Right ventricle myocardium superior (tissue), 1 donor: ENCODE measurements at places on chromosomes 3 and 15.
A peak's percentile ranks its signal among the peaks of the same experiment; 100 is the strongest.

DNA sequence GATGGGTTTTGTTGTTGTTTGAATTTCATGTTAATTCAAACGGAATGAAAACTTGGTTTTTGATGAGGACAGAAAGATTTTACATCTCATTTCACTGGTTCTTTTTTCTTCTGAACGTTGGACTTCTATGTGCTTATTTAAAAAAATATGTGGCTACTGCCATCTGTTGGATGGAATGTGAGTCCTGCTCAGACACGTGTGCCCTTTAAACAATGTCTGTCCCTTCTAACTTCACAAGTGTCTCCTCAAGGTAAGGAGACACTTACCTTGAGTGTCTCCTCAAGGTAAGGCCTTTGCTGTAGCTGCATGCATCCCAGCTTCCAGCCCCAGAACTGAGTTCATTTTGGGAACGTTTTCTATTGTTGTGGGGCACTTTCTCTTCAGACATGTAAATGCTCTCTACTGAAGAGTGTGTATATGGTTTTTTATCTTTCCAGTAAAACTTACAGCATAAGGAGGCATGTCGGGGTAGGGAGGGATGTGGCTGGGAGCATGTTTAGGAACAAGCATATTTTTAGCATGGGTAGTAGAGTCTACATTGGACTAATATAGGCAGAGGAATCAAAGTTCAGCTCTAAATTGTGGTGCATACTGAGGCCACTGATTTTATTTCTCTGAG lies 63.1 kb upstream of the UBE3A start:
- DNase-seq, result no peak

- DNase-seq, result no peak
These were observed 63.9 kb upstream of the TP63 start for GRCh38 chr3:189567322-189567721.

DNA sequence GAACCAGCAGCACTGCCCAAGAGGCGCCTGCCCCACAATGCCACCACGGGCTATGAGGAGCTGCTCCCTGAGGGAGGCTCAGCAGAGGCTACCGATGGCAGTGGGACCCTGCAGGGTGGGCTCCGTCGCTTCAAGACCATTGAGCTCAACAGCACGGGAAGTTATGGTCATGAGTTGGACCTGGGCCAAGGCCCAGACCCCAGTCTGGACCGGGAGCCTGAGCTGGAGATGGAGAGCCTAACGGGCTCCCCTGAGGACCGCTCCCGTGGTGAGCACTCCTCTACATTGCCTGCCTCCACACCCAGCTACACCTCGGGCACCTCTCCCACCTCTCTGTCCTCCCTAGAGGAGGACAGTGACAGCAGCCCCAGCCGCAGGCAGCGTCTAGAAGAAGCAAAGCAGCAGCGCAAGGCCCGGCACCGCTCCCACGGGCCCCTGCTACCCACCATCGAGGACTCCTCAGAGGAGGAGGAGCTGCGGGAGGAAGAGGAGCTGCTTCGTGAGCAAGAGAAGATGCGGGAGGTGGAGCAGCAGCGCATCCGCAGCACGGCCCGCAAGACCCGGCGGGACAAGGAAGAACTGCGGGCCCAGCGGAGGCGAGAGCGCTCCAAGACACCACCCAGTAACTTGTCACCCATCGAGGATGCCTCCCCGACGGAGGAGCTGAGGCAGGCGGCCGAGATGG lies 21.8 kb upstream of the APEH start:
- peak; percentile 17 for DNase-seq

DNA sequence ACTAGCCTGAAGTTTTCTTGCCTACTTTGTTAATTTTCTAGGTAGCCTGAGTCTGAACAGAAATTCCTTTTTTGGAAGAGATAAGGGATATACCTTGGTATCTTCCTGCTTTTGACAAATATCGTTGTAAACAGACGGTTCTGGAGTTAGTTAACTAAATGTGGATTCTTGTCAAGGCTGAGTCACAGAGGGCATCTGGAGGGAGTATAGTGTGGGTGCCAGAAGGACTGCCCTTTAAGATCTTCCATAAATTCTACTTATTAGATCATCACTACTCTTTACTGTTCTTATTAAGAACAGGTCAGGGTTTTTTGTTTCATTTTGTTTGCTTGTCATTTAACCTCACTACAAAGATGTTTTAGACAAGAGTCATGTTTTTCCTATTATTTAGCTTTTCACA lies 125.3 kb upstream of the SKOR1 start:
- no peak for DNase-seq

DNA sequence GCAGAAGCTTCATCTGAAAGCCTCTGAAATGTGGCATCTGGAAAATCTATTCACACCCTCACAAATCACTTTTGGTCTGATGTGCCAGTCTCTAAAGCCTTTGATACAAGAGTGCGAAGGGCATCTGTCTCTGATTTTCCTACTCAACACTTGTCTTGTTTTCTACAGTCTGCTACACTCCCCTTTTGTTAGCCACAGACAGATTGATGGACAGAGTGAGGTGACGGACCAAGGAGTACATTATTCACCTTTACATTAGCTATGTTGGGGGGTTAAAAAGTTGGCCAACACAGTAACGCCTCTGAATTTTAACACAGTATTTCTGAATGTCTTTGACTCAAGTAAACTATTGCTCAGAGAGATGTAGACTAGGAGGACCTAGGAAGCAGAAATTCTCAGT lies 63.1 kb downstream of the TNIK start:
- DNase-seq, result no peak

GRCh38 chr3:56076746-56077145 lies 391.5 kb downstream of the ERC2 start:
- no peak for DNase-seq

DNA sequence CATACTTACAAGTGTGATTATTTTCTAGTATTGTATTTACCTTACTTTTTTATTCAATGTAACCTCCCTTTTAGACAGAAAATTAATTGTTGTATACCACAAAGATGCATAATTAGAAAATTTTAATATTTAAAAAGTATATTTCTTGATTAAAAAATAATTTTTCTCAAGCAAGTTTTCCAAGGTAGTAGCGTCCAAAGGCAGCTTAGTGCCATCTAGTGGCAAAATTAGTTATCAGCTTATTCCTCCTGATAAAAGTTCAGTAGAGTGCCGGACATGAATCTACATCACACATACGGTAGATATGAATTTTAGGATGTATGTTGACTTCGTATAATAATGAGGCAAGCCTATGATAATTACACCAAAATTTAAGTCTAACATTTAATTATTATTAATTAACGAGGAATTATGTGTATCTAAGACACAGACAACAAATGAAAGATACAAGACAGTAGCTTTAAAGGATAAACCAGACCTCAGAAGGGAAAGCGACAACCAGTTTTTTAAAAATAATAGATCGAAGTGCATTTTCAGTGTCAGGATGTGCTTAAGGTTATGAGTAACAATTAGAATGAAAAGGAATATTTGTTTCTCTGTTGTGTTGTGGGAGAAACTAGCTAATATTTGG lies 405.9 kb downstream of the ROBO1 start:
- DNase-seq, result no peak

DNA sequence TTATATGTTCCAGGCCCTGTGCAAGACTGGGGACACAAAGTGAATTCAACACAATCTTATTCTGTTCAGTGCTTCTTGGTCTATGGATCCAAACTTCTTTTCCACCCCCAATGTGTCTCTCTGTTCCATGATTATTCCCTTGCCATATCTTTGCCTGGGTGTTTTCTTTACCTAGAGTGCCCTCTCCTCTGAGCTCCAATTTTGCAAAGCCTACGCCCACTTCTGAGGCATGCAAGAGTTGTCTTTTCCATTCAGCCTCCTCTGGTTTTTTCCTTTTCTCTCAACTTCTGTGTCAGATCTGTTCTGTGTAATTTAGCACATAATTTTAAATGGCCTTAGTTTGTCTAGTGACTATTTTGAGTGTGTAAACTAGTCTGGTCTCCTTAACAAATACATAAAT lies 72.8 kb upstream of the PLCL2 start:
- no peak for DNase-seq

DNA sequence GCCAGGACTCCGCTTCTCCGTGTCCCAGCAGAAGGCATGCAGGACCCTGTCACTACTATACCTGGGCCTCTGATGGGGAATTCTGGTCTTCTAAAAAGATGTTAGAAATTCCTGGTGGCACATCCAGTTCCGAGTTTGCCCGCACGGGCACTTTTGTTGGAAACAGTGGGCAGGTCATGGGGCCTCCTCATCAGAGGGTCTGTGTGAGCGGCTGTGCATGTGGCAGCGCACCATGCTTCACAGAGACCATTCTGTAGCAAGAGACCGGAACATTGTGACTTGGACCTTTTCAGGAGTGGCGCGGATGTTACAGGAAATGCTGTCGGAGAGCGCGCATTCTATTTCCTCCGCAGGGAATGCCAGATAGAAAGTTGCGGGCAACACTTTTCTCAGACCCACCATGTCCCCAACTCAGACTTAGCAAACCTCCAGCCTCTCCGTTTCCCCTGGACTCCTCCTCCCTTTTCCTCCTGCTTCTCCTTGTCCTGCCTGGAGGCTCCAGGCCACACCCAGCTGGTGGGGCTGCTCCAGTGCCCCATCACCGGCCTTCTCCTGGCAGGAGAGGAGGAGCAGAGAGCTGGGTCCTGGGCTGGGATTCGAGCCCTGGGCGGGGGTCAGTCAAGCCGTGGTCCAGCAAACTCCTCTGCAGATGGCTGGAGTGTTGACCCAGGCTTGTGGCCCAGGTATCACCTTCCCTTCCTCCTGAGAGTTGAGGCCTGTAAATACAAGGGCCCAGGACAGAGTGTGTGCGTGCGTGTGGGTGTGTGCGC lies 46.6 kb downstream of the KLF13 start:
- DNase-seq, result no peak

GRCh38 chr3:20516311-20516710 lies 330.3 kb upstream of the SGO1 start:
- no peak for DNase-seq

GRCh38 chr3:32815841-32816438 lies 1.9 kb upstream of the TRIM71 start:
- no peak for DNase-seq

DNA sequence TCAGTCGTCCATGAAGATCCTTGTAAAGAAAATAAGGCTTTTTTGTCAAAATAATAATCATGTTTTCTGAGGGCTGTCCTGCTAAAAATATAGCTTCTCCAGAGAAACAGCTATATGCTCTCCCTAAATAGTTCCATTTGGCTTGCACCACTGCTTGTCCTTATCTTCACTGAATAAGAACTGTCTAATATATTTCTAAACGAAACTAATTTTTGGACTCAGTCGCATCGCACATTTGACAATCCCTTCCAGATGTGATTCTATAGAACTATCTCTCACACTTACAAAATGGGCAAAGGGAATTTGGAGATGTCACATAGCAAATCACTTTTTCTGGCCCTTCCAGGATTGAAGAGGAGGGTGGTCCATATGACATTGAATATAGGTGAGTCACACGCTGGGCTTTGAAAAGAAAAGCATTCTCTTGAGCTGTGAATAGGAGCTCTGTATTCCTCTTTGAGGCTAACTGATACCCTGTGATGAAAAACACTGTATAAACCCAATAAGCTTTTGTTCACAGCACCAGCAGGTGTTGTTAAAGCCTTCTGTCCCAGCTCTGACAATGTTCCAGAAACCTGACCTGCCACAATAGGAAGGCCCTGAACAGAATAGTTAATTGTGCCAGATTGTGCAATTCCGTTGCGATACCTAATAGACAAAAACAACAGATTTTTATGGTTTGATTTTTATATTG lies 1144.2 kb downstream of the ROBO2 start:
- no peak for DNase-seq

DNA sequence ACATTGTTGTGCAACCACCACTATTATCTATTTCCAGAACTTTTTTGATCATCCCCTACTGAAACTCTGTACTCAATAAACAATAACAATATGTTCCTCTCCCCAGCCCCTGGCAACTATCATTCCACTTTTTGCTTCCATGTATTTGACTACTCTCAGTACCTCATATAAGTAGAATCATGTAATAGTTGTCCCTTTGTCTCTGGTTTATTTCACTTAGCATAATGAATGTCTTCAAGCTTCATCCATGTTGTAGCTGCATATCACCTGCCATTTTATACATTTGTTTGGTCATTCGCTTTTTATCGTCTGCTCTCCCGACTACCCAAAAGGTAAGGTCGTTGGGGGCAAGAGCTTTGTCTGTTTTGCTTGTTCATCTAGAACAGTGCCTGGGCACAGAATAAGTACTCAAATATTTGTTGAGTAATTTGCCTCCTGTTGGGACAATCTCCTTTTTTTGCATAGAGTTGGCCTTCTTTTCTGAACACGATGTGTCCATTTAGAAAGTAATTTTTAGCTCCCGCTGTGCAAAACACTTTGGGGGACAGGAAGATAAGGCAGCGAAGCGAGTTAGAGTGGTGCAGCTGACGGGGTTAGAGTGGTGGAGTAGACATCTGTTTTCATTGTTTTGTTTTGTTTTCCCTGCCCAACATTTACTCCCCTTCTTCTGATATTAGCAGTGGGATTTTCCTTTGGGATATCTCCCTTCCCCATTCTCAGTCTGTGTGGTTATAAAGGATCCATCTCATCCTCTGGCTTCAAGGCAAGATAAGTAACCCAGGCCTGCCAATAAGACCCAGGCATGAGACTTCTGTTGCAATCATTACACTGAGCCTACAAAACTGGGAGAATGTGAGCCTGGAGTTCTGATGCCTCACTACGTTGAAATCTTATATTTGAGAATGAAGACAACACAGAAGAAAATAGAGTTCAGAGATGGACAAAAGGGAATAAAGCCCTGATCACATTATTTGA lies 83.4 kb upstream of the RNU6-1 start:
- DNase-seq, result no peak

- peak; percentile 83 for DNase-seq
These were observed 24.8 kb downstream of the EFCC1 start for GRCh38 chr3:129025691-129026435.

- DNase-seq, result no peak
These were observed 15.5 kb downstream of the PLA1A start for GRCh38 chr3:119613201-119613600.

- no peak for DNase-seq
These were observed 116.2 kb upstream of the PLAAT1 start for GRCh38 chr3:193124861-193125260.

GRCh38 chr3:19775765-19776164 lies 158.3 kb downstream of the EFHB start:
- no peak for DNase-seq

DNA sequence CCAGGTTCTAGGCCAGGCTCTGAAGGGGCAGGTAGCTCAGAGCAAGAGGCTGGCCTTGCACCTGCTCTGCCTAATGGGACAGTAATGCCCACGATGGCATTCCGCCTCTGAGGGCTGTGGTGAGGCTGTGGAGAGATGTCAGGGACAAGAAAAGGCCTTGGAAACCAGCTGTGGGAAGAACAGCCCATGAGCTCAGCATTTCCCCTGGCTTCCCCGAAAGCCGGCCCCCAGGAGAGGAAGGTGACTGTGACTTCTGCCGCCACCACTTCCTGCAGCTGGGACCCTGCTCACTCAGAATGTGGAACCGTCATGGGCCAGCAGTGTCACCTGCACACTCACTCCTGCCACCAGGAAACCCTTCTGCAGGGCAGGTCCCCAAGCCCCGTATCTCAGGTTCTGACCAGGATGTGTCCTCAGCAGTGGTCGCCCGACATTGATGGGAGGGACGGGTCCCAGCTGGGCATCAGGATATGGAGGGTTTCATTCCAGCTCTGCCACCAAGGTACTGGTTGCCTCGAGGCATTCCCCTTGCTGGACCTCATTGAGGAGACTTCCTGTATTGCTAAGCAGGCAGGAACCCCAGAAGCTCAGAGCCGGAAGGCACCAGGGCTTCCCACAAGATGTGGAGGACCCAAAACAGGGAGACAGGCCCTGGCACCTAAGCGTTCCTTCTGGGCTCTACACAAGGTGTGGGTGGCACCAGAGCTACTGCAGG lies 30.7 kb downstream of the SEMA7A start:
- DNase-seq, result peak; percentile 61

GRCh38 chr3:38297947-38298711 lies 16.0 kb downstream of the SLC22A14 start:
- no peak for DNase-seq

- DNase-seq, result no peak
These were observed 35.1 kb upstream of the THSD4 start for GRCh38 chr15:71080166-71080565.
